ENCODE measurements at places on chromosomes 7 and 10.

DNA sequence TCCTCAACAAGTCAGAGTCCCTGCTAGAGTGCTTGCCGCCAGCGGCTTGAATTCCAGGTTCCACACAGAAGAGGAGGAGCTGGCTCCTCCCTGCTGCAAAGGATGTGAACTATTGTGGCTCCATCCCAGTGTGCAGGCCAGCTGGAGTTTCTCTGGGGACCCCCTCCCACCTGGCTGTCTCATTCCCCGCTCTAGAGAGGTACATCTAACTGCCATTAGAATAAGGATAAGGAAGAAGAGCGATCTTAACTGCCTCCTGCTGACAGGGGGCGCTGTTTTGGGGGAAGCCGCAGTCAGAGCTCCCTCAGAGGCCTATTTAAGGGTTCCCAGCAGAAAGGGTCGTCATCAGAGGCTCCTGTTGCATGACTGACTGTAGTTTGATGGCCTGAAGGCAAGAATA is 40.8 kb upstream of the HECW1 start:
- DNase-seq, result no peak

- DNase-seq, result no peak
These were observed 470.1 kb upstream of the ADARB2 start for GRCh38 chr10:2207246-2207922.

DNA sequence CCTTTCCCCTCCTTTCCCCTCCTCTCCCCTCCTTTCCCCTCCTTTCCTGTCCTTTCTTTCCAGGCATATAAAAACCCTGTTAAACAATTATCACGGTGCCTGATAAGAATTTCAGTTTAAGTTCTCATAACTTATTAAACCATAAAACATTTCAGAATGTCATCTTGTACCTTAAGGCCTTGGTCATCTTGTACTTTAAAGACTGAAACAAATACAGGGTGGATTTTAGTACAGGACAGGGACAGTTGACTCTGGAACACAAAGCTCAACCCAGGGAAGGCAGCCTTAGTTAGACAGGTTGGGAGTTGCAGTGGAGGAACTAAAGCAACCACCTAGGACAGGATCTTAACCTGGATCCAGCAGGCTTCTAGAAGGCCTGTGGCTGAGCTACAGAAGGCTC is 1.2 kb downstream of the AGR3 start:
- no peak for DNase-seq

- no peak for DNase-seq
These were observed 155.6 kb downstream of the ANLN start for GRCh38 chr7:36545291-36545690.

DNA sequence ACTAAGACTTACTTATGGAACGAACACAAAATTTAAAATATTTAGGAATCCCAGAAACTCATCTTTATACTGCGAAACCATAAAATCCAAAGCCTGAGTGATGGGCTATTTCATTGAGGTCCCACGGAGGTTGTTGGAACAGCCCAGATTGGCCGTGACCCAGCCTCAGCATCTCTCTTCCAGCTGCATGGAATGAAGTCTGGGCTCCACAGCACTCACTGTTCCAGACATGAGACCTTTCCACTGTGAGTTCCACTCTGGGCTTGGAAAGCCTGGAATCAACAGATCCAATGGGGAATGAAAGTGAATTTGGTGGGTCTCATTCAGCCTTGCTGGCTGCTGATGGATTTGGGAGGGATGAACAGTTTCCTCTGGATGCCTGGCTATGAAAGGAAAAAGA is 184.9 kb downstream of the EMX2 start:
- no peak for DNase-seq

- DNase-seq, result no peak
These were observed 311.8 kb upstream of the ZNF32 start for GRCh38 chr10:43960477-43960876.

DNA sequence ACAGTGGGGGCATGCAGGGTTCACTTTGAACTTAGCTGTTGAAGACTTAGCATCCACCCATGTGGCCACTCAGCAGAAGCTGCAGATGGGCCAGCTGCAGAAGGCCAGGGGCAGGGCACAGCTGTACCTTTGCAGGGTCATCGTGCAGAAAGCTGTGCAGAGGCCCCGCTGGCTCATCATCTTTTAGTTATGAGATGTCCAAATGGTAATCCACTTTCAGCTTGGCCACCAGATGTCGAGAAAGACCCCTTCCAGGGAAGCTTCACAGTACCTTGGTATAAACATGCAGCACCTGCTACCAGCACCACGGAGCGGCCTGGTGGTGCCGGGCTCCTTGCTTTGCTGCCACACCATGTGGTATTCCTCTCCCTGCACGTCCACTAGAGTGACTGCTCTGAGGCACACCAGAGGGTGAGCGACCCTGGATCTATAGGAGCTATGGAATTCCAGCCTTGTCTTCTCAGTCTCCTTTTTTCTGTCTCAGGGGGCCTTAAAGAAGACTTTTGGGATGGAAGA is 74.2 kb upstream of the LAMB4 start:
- DNase-seq, result no peak

DNA sequence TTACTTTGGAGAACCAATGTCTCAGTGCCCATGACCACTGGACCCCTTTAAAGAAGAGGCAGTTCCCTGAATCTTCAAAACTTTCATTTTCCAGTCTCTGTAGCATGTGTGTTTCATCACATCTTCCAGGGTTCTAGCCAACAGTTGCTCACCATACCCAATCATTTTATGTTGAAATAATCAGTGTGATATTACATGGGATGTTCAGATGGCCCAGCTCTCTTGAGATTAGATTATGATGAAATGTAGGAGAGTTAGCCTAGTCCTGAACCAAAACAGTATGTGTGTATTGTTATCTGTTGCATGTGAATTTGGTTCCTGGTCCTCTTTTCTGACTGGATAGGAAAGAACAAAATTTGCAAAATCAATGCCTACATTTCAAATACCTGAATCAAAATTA is 144.5 kb downstream of the ANKRD7 start:
- no peak for DNase-seq

DNA sequence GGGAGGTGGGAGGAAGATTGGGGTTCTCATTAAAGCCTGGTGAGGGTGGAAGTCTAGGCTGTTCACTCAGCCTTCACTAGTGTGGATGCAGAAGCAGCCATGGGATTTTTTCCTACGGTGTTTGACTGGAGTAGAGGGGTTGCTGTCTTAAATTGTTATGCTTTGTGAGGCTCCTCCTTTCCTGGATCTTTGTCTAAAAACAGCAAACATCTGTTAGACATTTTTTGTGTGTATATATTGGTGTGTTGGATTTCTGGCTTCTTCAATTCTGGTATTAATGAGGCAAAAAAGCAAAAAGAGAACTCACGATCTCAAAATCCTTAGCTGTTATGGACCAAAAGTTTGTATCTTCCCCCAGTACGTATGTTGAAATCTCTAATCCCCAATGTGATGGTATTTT is 28.2 kb downstream of the MEOX2 start:
- DNase-seq, result no peak

DNA sequence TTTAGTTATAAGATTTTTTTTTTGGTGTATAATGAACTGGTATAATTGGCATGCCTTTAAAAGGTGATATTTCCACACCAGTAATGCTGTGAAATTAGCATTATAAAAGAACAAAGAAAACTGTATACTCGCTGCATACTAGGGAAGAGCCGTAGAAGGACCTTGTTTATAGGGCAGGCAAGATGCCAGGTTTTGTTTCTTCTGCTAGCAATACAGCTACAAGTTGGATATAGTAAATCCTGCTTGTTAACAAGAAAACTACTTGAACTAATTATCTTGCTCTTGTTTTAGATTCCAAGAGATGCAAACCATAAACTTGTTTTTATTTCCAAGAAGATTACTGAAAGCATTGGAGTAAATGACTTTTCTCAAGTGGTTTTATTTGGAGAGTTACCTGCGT is 1.9 kb downstream of the DNAH11 start:
- no peak for DNase-seq

- DNase-seq, result no peak
These were observed 117.5 kb upstream of the ANLN start for GRCh38 chr7:36272211-36272566.

- no peak for DNase-seq
These were observed 785 bp downstream of the WDR86 start for GRCh38 chr7:151408839-151409666.

- peak; percentile 75 for DNase-seq
These were observed 29.3 kb upstream of the WNT8B start for GRCh38 chr10:100433253-100434240.

DNA sequence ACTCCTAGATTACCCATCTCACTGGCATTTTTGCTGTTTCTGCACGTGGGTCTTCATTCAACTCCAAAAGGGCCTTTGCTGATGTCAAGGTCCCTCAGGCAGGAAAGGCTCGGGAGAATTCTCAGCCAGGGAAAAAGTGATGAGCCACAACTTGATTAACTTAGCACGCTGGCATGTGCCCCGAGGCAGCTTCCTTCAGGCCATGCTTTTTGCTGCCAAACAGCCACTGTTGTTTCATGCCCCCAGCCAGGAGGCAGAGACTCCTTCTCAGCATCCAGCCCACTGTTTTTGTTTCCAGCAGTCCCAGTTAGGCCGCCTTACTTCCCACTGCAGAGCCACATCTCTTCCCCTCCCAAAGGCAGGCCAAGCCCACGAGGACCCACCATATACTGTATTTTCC is 266.5 kb upstream of the YAE1 start:
- DNase-seq, result no peak

DNA sequence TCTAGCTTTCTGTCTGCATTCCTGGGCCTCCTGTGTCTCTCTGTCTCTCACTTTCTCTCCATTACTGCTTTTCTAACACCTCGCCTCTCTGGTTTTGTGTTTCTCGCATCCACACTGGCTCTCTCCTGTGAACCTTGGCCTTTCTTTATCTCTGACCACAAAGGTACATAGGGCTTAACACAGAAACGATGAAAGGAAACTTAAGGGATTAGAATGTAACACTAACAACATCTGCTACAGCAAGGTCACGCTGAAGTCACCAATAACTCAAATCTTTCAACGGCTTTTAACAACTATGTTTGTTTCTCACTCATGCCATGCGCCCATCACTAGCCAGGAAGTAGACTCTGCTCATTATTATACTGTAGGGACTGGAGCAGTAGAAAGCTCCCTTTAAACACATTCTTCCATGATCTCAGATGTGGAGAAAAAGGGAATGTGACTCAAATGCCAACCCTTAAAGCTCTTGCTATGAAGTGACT is 9.3 kb upstream of the OR6V1 start:
- DNase-seq, result no peak

GRCh38 chr7:5625938-5626337 is 155.5 kb downstream of the RNF216 start:
- DNase-seq, result no peak

- no peak for DNase-seq
These were observed 80.5 kb upstream of the ETV1 start for GRCh38 chr7:14069961-14070360.

- peak; percentile 47 for DNase-seq
These were observed 4.9 kb downstream of the SMARCD3 start for GRCh38 chr7:151243408-151244195.

DNA sequence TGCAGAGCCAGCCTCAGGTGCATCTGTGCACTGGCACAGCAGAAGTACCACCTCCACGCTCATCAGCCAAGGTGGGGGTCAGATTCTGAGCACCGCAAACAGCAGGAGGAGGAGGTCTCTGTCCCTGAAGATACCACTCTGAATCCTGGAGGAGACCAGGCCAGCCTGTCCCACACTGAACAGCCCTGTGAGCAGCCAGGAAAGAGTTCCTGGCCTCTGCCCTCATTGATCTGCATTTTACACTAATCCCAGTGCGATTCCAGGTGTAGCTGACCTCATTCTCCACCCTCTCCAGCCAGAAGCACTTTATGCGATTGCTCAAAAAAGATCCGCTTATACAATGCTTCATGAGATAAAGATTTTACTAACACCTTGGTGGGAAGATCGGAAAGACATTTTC is 99.1 kb upstream of the CACUL1 start:
- DNase-seq, result no peak

DNA sequence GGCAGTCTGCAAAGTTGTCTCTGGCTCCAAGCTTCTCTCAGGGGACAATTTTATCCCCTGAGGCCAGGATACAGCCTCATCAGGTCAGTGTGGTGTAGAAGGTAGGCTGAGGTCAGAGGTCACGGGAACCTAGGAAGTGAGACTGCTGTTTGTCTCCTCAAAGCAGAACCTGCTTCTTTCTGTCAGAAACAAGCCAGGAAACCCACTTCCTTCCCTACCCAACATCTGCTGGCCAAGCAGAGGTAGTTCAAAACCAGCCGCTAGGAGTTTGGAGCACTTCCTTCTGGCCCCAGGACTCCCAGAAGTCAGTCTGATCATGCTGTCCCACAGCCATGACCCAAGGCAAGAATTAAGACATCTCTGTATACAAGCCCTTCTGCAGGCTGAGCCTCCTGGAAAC is 12.2 kb downstream of the CLRN3 start:
- no peak for DNase-seq

GRCh38 chr7:132614428-132615318 is 38.4 kb upstream of the PLXNA4 start:
- DNase-seq, result no peak

DNA sequence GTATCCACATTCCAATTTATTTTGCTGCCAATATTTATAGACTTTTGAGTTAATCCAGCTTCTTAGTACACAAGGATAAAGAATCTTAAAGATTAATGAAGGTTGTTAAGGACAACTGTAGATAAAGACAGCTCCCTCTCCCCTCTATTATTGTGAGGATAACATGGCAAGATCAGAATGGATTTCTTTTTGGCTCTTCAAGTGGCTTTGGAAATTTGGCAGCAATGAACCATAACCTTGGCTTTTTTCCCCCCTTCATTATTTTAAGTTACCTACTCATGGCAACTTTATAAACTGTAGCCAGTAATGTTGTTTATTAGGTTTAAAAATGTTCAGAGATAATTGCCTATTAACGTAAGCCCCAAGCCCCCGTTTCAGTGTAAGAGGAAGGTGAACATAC is 131.1 kb upstream of the SLC26A5 start:
- no peak for DNase-seq

- no peak for DNase-seq
These were observed 27.6 kb downstream of the SCRN1 start for GRCh38 chr7:29962035-29962434.

GRCh38 chr7:132343199-132343598 is 233.1 kb downstream of the PLXNA4 start:
- no peak for DNase-seq

- no peak for DNase-seq
These were observed 242.9 kb downstream of the PTEN start for GRCh38 chr10:88106366-88106765.

DNA sequence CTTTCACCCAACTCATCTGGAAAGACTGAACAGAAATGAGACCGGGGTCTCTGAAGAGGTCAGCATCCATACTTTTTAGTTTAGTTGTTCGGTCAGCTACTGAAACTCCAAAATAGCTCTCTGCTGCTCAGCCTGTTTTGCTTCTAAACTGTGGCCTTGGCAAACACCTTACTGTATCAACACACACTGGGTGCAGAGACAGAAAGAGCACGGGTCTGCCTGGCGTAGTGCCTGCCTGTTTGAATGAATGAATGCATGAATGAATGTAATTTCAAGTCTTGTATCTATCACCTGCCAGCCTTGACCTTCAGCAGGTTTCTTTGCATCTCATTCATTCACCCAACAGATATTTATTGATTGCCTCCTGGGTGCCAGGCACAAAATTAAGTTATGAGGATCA is 98.4 kb downstream of the PLPP4 start:
- DNase-seq, result no peak
